ENCODE measurements at places on chromosomes 2 and 18. TPM values are rescaled to one million over a fixed set of nuclear protein-coding genes. Genes with fewer than 3 reads are reported as not detected.
A peak's percentile ranks its signal among the peaks of the same experiment; 100 is the strongest.

The CAPN13 gene
- total RNA-seq, result not detected

The DOK6 gene
- total RNA-seq, result 19.7 TPM

DNA sequence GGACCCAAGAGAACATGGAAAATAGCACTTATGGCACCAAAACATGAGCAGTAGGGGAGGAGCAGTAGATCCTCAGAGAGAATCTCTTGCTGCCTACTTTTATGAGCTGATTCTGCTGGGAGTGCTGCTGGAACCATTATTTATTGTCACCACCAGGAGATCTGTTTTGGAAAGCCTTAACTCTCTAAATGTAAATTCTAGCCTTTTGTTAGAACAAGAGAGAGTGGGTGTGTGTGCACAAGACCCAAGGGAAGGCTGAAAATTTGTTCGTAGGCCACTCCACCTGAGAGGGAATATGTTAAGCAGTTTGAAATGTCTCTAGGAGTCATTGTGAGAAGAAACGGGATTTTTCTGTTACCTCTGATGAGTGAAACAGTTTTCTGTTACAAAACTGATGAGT is 16.2 kb upstream of the FAM237A start:
- no peak for DNase-seq
- no peak overlapping the region for H3K4me3 ChIP-seq
- no peak overlapping the region for H3K27ac ChIP-seq
- peaks cover 2% of the 10 kb centered on the region for H3K27me3 ChIP-seq
- no peaks in the 10 kb centered on the region for H3K36me3 ChIP-seq

The PTH2R gene
- not detected for total RNA-seq

GRCh38 chr18:31487246-31488015 is 10.5 kb upstream of the DSG2 start:
- H3K27ac ChIP-seq, result no peak overlapping the region
- H3K4me3 ChIP-seq, result no peak overlapping the region
- no peak for DNase-seq
- peaks cover 10% of the 10 kb centered on the region for H3K4me1 ChIP-seq

DNA sequence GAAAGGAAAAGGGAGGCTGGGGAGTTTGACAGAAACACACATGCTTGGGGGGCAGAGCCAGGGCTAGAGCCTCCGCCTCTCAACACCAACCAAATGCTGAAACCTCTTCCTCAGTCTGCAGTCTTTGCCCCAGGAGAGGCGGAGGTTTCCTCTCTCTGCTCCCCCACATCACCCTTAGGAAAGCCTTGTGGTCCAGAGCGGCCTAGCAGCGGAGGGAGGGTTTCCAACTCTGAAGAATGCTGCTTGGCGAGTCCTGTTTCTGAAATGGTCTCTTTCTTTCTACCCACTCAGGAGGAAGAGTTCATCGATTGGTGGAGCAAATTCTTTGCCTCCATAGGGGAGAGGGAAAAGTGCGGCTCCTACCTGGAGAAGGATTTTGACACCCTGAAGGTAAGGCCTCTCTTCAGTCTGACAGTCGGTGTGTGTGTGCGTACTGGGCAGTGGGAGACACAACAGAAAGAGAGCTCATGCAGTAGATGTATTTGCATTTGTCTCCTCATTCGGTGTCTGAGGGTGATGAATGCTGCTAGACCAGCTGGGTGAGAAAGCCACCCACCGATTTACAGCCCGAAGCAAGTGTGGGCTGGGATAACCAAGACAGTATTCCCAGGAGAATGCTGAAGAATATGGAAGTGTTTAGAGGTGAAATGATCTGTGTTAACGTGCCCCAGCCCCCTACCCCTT is 190.5 kb downstream of the DYSF start:
- peaks cover 13% of the 10 kb centered on the region for H3K4me1 ChIP-seq
- H3K36me3 ChIP-seq, result peaks cover 5% of the 10 kb centered on the region
- no peak overlapping the region for H3K4me3 ChIP-seq

- no peak overlapping the region for H3K27ac ChIP-seq
- H3K36me3 ChIP-seq, result peaks cover 4% of the 10 kb centered on the region
- H3K4me3 ChIP-seq, result no peak overlapping the region
- DNase-seq, result no peak
- no peaks in the 10 kb centered on the region for H3K4me1 ChIP-seq
Measured at GRCh38 chr2:190119923-190120590, 57.5 kb upstream of the MSTN start.

DNA sequence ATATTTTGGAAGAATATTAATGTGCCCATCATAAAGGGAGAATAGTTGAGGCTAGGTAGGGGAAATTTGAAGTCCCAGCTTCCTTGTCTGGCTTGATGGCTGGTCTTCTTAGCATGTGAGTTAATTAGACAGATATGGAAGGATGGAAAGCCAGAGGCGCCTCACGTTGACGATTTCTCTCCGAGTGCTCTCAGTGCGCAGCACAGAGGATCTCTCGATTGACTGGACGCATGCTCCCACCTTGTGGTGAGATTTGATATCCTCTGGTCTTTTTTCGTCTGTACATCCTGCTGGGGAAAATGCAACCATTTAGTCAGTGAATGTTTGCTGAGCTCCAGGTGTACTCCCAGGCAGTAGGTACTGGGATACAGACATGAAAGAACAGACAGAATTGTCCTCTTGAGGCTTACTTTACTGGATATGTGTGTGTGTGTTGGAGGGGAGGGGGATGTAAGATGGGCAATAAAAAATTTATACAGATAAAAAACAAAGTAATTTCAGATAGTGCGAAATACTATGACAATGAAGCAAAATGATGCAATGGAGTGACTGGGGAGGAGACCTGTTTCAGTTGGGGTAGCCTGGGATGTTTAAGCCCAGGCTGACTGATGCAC is 66.9 kb upstream of the ZNG1B start:
- DNase-seq, result peak; percentile 64
- no peaks in the 10 kb centered on the region for H3K27me3 ChIP-seq
- no peaks in the 10 kb centered on the region for H3K36me3 ChIP-seq
- no peak overlapping the region for H3K4me3 ChIP-seq
- no peaks in the 10 kb centered on the region for H3K4me1 ChIP-seq
